ENCODE measurements at places on chromosomes 4 and X.

DNA sequence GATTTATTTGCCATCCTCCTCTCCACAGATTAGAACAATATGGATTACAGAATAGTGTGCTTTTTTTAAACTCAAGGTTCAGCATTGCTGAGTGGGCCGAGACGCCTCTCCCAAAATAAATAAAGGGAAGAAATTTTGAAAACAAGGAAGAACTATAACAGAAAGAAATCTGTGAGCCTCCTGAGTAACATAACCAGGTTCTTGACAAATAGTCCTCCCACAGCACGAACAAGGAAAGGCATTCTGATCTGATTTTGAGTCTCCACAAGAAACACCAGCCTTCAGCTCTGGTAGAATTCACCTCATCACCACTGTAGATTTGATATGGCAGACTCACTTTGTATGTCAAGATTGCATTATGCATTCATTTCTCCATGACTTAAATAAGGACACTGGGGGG, 173.6 kb downstream of the HHIP start:
- H3K4me1 ChIP-seq: no peaks in the 10 kb centered on the region
- H3K4me3 ChIP-seq: no peak overlapping the region
- no peaks in the 10 kb centered on the region for H3K36me3 ChIP-seq
- H3K27ac ChIP-seq: peak overlapping the region; percentile 4
- DNase-seq: no peak
- peaks cover 27% of the 10 kb centered on the region for H3K27me3 ChIP-seq

DNA sequence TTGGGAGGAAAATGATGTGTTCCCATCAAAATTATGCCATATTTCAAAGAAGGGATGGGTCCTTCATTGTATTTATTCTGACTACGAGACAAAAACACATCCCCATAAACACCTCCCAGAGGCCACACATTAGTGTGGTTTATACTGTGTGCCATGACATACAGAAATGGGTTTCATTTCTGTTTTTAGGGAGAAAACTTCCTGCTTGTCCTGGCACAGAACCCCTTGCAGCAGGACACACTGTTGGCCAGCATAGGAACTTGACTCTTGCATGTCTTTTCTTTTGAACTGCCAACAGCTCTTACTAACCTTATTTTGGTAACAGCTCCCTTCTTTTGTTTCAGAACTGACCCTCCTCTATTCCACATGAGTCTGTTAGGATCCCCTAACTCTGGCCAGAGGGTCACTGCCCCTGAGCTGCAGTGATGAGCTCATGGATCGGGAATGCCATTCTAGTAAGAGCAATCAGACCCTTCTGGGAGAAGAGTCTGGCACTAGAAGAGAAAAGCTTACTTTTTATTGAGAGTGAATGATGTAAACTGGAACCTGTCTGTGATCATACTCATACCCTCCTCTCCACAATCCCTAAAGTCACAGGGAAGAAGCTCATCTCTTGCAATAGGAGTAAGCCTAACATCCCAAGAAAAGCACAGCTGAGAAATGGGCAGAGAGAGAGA, 86.4 kb downstream of the SMIM20 start:
- peak; percentile 9 for DNase-seq
- H3K36me3 ChIP-seq: no peaks in the 10 kb centered on the region
- H3K4me1 ChIP-seq: peaks cover 2% of the 10 kb centered on the region

GRCh38 chr4:153497988-153498967, 32.1 kb downstream of the TMEM131L start:
- no peak for DNase-seq
- H3K4me1 ChIP-seq: peaks cover 4% of the 10 kb centered on the region
- no peak overlapping the region for H3K27ac ChIP-seq
- no peaks in the 10 kb centered on the region for H3K27me3 ChIP-seq
- H3K36me3 ChIP-seq: no peaks in the 10 kb centered on the region

- no peak overlapping the region for H3K27ac ChIP-seq
- H3K36me3 ChIP-seq: no peaks in the 10 kb centered on the region
- H3K4me1 ChIP-seq: no peaks in the 10 kb centered on the region
- no peak for DNase-seq
These were observed 9.4 kb upstream of the AP1S2 start for GRCh38 chrX:15864023-15864422.

DNA sequence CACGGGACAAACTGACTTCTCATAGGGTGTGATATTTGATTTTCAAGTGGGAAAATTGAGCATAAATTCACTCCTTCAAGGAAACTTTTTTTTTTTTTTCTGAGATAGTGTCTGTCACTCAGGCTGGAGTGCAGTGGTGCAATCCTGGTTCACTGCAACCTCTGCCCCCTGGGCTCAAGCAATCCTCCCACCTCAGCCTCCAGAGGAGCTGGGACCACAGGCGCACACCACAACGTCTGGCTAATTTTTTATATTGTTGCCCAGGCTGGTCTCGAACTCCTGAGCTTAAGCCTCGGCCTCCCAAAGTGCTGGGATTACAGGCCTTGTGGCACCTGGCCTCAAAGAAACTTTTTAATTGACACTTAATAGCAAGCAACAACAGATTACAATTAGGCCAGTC, 13.8 kb downstream of the CLDN34 start:
- H3K27ac ChIP-seq: no peak overlapping the region
- H3K4me3 ChIP-seq: no peak overlapping the region
- H3K4me1 ChIP-seq: no peaks in the 10 kb centered on the region
- DNase-seq: no peak

GRCh38 chr4:73740353-73740778, at the start of gene CXCL8:
TSS of gene CXCL8 (plus strand) at chr4:73740569. CDS start at chr4:73740659, 90 bp downstream.
- peak; percentile 96 for DNase-seq
- H3K27me3 ChIP-seq: no peaks in the 10 kb centered on the region
- H3K36me3 ChIP-seq: no peaks in the 10 kb centered on the region
- H3K4me1 ChIP-seq: peaks cover 1% of the 10 kb centered on the region
- H3K4me3 ChIP-seq: peak within 1 kb of the TSS; percentile 60

DNA sequence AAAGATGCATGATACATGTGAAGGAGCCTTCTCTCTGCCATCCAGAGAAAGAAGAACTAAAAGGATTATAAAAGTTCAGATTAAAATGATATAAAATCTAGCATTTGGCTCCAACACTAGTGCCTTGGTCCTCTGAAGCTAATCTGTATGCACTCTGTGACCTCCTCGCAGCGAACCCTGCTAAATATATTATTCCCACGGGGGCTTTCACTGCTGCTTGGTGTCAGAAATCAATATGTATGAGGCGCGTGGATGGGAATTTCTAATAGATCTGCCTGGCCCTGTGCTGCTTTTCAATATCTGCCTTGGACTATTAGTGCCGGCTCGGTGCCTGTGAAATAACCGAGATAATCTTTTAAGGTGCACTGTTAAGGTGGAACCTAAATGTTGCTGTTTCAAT, 69.7 kb downstream of the CXXC4 start:
- H3K4me3 ChIP-seq: peak overlapping the region; percentile 58
- H3K36me3 ChIP-seq: no peaks in the 10 kb centered on the region
- no peaks in the 10 kb centered on the region for H3K27me3 ChIP-seq
- H3K4me1 ChIP-seq: no peaks in the 10 kb centered on the region

GRCh38 chrX:18698737-18699650, 8.5 kb upstream of the PPEF1 start:
- no peak overlapping the region for H3K27ac ChIP-seq
- no peaks in the 10 kb centered on the region for H3K4me1 ChIP-seq
- H3K27me3 ChIP-seq: no peaks in the 10 kb centered on the region

- no peak overlapping the region for H3K4me3 ChIP-seq
- no peaks in the 10 kb centered on the region for H3K36me3 ChIP-seq
- peak; percentile 64 for DNase-seq
- no peaks in the 10 kb centered on the region for H3K27me3 ChIP-seq
These were observed 170.7 kb upstream of the ZCCHC13 start for GRCh38 chrX:74133156-74133796.

GRCh38 chr4:3725936-3726870, 40.0 kb upstream of the ADRA2C start:
- DNase-seq: no peak
- no peaks in the 10 kb centered on the region for H3K36me3 ChIP-seq
- H3K4me3 ChIP-seq: no peak overlapping the region

DNA sequence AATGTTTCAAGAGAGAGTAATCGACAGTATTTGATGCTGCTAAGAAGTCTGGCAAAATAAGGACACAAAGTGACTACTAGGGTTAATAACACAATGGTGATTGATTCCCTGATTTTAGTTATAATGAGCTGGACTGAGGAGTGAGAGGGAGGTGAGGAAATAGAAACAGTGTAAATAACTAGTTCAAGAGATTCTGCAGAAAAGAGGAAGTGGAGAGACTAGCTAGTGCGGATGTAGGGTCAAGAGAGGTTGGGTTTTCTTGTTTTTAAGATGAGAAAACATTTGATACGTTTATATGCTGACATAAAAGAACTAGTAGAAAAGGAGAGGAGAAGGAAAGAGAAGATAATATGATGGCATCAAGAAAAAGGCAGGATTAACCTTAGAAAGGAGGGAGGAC, 12.2 kb upstream of the TRPC5 start:
- no peak overlapping the region for H3K27ac ChIP-seq
- DNase-seq: no peak
- H3K36me3 ChIP-seq: no peaks in the 10 kb centered on the region
- H3K27me3 ChIP-seq: no peaks in the 10 kb centered on the region
- H3K4me3 ChIP-seq: no peak overlapping the region

DNA sequence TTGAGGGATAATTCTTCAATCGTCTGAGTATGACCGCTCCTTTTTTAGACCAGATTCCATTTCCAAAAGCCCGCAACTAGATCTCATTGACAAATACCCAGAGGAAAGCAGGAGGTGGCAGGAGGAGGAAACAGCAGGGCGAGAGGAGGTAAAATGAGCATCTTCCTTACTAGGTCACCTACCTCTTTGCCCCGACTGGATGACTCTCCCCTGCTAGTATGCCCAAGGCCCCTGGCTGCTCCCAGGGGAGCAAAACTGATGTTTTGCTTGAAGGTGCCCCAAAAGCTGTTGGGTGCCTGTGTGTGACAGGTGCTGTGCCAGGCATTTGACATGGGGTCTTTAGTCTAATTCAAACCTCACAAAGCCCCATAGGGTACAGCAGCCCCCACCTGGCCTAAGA, 48.9 kb downstream of the C4orf50 start:
- H3K27me3 ChIP-seq: no peaks in the 10 kb centered on the region
- DNase-seq: no peak
- no peak overlapping the region for H3K4me3 ChIP-seq
- no peaks in the 10 kb centered on the region for H3K36me3 ChIP-seq
- H3K27ac ChIP-seq: no peak overlapping the region
- H3K4me1 ChIP-seq: no peaks in the 10 kb centered on the region

GRCh38 chr4:77930876-77931275, 68.2 kb downstream of the MRPL1 start:
- no peaks in the 10 kb centered on the region for H3K27me3 ChIP-seq
- H3K4me1 ChIP-seq: no peaks in the 10 kb centered on the region
- H3K36me3 ChIP-seq: no peaks in the 10 kb centered on the region
- no peak overlapping the region for H3K27ac ChIP-seq
- peak; percentile 62 for DNase-seq

DNA sequence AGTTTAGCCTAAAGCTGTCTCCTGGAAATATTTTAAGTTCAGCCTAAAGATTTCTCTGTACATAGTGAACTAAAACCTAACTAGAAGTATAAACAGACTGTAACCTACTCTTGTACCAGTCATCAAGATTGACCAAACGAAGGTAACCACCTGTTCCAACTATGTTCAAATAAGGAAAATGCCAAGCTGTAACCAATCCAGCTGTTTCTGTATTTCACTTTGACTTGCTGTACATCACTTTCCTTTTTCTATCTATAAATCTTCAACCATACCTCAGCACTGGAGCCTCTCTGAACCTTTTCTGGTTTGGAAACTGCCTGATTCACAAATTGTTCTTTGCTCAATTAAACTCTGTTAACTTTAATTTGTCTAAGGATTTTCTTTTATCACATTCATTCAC, 3.1 kb upstream of the CYSLTR1 start:
- no peaks in the 10 kb centered on the region for H3K4me1 ChIP-seq
- no peak overlapping the region for H3K4me3 ChIP-seq
- no peak for DNase-seq
- H3K27ac ChIP-seq: no peak overlapping the region
- no peaks in the 10 kb centered on the region for H3K27me3 ChIP-seq

GRCh38 chr4:41405464-41406112, 132.4 kb upstream of the LIMCH1 start:
- H3K27ac ChIP-seq: no peak overlapping the region
- H3K4me3 ChIP-seq: no peak overlapping the region
- no peaks in the 10 kb centered on the region for H3K4me1 ChIP-seq
- H3K27me3 ChIP-seq: no peaks in the 10 kb centered on the region

DNA sequence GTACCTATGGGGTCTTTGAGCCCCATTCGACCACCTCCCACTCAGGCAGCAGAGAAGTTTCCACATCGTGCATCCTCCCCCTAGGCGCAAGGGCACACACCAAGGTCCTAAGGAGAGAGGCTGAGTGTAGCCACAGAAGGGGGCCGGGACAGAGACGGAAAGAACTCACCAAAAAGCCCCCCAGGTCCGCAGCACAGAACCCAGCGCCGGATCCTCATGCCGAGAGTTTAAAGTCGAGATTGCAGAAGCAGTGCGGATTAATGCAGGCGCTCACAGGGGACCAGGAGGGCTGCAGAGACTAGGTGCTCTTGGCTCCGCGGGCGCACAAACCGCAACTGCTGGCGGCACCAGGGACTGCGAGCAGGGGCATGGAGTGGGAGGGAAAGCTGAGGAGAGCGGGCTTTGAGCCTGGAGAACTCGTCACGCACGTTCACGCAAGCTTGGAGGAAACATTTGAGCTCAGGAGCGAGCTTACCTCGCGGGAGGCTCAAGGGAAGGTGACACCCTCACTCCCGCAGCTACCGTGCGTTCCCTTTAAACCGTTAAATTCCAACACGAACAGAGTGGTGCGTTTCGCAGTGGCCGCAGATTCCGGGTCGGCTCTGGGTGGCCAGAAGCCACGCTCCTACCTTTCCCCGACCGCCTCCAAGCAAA, 8.5 kb downstream of the NKX3-2 start:
- H3K27me3 ChIP-seq: peaks cover 100% of the 10 kb centered on the region
- no peak for DNase-seq
- no peaks in the 10 kb centered on the region for H3K36me3 ChIP-seq

GRCh38 chr4:1369091-1369450, 22.1 kb downstream of the UVSSA start:
- peaks cover 48% of the 10 kb centered on the region for H3K36me3 ChIP-seq
- no peaks in the 10 kb centered on the region for H3K4me1 ChIP-seq
- no peak overlapping the region for H3K27ac ChIP-seq
- H3K4me3 ChIP-seq: no peak overlapping the region

DNA sequence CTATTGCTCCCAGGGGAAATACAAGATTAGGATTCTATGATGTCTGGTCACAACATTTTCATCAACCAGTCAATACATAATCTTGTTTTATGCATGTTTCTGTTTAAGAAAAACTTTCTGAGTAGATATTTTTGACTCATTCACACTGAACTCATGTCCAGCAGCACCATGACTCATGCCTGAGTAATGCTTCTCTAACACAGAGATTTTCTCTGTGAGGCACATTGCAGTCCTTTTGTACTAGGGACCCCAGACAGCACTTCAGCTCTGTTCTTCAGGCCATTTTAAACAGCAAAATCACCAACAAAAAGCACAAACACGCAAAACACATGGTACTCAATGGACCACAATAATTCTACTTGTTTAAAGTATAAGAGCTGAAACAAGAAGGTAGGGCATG, 83.6 kb downstream of the MXRA5 start:
- H3K4me3 ChIP-seq: no peak overlapping the region
